ENCODE measurements at places on chromosomes 7 and 10.

DNA sequence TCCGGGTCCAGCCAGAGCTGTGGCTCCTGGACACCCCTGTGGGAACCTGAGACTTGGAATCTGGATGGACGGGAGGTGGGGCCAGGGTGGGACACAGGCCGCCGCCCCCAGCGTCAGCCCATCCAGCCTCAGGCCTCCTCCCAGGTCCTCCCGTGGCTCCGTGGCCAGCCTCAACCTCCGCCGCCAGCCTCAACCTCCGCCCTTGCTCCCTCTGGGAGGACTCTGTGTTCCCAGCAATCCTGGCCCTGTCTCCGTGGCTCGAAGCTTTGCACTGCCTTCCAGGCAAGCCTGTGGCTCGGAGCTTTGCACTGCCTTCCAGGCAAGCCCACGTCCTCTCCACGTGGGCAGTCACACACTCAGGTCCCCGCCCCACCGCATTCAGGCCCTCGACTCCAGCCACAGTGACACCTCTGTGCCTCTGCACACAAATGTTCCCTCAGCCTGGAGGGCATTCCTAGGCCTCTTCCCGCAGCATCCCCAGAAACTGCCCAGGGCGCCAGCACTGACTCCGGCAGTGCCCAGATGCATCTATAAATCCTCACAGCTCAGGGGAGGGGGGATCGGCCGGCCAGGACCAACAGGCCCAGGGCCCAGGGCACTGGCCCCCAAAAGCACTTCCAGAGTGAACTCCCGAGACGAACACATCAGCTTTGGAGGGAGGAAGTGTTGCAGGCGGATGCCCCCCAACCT is 44.7 kb upstream of the PDGFA start:
- no peak for DNase-seq

GRCh38 chr7:13035233-13035632 is 347.8 kb downstream of the ARL4A start:
- DNase-seq, result no peak

GRCh38 chr7:120738816-120739215 is 119.1 kb downstream of the TSPAN12 start:
- DNase-seq, result no peak

DNA sequence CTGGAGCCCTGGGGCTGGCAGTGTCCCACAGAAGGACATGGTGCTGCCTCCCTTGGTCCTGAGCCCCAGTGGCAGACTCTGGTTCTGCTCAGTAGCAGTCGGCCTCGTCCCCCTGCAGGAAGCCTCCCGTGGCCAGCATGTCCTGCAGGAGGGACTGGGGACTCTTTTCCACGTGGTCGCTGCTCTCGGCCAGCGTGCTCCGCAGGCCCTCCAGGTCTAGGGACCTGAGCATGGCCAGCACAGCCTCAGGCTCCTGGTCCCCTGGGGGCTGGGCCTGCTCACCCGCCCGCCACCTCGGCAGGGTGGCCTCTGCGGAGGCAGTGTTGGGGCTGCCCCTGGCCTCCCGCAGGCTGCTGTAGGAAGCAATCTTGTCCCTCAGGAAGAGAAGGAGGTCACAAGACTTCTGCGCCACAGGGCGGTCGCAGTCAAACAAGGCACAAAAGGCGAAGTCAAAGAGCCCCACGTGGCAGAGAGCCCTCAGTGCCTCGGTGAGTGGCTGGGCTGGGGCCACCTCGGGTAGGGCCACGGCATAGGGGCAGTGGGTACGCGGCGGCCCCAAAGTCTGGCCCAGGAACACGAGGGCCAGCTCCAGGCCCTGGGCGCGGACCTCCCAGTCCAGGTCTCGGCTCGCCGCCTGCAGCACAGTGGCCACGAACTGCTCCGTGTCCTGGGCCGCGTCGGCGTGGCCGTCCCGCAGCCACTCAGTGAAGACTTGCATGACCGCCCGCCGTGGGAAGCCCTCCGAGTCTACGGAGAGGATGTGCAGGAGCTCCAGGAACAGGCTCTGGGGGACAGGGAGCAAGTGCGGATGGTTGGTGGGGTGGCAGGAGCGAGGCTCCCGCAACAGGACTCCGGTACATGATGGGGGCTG is 17.1 kb downstream of the BRAT1 start:
- no peak for DNase-seq

- DNase-seq, result no peak
Measured at GRCh38 chr7:16942929-16943509, 61.2 kb upstream of the AGR3 start.

DNA sequence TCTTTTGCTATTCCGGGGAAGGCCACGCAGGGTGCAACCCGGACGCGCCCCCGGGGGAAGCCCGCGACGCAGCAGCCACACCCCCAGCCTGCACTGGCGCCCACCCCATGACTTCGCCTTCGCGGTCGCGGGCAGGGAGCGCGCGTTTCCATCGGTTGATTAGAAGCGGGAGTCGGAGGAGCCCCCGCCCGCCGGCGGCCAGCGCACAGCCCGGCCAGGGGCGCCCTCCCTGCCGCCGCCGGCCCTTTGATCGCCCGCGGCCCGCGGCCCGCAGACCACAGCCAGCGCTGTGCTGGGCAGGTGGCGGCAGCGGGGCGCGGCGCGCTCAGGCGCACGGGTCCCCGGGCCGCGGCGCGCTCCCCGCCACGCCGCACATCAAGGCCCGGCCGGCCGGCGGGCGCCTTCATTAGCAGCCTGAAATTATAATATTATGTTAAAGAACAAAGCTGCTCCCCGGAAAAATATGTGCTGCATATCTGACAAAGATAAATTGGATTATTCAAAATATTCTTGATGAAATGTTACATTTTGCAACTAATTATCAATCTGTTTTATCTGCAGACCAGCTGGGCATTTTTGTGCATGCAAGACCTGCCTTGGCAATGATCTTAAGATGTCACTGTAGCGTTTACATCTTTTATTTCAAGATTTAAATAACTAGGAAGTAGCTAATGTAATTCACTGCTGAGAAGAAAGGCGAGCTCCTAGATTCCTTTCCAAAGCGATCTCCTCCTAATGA is 160.7 kb upstream of the MKI67 start:
- DNase-seq, result no peak

- DNase-seq, result no peak
Measured at GRCh38 chr7:20172736-20173334, 44.3 kb downstream of the MACC1 start.

GRCh38 chr10:28179006-28179742 is 123.7 kb downstream of the MPP7 start:
- DNase-seq, result no peak

DNA sequence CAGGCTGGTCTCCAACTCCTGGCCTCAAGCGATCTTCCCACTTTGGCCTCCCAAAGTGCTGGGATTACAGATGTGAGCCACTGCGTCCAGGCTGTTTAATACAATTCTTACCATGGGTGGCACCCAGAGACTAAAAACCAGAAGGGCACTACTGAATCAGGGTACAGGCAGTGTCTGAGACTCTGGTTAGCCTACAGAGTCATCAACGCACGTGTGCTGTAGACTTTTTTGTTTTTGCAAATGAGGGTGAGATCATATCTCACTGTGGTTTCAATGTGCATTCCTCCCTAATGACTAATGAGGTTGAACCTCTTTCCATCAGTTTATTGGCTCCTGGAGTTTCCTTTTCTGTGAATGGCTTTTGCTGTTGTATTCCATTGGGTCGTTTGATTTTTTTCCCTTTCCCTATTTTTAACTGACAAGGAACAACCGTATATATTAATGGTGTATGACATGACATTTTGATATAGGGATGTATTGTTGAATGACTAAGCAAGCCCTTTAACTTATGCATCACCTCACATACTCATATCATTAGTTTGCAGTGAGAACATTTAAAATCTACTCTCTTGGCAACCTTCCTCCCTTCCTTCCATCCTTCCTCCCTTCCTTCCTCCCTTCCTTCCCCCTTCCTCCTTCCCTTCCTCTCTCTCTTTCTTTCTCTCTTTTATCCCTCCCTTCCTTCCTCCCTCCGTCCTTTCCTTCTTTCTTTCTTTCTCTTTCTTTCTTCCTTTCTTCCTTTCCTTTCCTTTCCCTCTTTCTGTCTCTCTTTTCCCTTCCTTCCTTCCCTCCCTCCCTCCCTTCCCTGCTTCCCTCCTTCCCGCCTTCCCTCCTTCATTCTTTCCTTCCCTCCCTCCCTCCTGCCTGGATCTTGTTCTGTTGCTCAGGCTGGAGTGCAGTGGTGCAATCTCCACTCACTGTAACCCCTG is 9.3 kb upstream of the TMEM270 start:
- no peak for DNase-seq

DNA sequence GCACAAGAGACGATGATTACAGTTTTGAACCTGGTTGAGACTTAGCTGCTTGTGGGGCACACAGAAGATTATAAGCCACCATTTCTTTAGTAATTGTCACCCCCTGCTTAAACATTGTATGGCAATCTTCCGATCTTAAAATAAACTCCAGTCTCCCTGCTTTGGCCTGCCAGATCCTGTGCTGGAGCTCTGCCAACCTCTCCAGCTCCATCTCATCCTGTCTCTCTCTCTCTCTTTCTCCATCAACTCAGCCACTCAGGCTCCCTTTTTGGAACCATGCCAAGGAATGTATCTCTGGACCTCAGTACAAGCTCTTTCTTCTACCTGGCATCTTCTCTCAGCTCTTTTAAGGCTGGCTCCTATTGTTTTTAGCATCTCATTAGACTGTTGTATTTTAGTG is 1053.2 kb downstream of the REEP3 start:
- DNase-seq, result no peak

- no peak for DNase-seq
Measured at GRCh38 chr10:110859973-110860376, 11.8 kb upstream of the PDCD4 start.
